ENCODE measurements at places on chromosomes 3 and 15.

DNA sequence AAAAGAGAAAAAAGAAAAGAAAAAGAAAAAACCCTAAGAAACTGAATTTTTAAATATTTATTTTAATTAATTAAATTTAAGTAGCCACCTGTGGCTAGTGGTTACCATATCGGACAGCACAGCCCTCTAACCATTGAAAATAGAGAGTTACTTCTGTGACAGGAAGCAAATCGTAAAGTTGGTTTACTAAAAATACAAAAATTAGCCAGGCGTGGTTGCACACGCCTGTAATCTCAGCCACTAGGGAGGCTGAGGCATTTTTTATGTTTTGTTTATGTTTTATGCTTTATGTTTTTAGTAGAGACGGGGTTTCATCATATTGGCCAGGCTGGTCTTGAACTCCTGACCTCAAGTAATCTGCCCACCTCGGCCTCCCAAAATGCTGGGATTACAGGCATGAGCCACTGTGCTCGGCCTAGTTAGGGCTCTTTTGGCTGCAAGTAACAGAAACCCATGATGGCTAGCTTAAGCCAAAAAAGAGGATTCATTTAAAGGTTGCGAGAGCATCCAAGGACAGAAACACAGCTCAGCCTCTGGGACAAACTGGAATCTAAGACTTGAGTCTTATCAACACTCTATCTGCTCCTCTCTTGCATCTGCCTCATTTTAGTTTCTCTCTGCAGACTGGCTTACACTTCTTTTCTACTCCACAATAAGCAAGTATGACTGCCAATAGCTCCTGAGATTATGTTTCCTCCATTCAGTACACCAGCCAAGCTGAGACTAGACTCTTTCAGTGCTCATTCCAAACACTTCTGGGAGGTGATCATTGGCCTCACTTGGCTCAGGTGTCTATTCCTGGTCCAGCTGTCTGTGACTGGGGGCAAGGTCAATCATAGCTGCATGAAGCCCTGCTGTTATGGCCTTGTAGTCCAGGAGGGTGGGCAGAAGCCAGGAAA, 6.8 kb upstream of the SKIL start:
- no peak for DNase-seq

DNA sequence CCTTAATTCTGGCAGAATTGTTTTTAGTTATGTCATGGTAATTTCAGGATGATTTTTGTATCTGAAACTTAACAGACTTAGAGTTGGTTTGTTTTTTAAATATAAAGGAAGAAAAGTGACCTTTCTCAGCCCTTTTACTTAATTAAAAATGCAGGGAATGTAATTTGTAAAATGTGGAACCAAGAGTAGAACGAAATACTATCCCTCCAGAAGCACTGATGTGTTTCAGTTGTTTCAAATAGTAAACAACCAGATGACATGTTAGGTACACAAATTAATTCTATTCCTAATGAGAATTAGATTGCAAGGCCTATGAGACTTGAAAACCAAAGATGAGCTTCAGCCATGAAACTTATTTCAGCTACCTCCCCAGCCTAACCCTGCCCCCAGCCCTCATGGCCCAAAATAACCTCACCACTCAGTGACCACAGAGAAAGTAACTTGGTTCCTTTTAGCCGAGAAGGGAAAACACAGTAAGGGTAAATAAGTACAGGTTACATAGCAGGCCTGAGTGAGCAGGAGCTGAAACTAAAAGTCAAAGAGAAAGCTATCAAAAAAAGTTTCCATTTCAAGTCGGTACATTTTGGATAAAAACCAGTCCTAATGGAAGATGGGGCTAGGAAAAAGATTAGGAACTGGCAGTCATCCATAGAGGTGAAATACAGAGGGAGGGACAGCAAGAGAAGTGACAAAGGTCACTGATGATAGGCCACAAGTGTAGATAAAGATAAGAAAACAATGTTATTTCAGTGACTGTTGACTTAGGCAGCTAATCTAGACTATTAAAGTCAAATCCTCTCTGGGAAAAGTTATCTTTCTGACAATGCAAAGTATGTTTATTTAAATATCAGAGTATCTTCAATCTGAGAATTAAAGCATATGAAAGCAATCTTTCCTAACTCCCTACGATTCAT, 23.2 kb downstream of the SENP8 start:
- DNase-seq = no peak

GRCh38 chr3:127652246-127652995, 20.3 kb upstream of the ABTB1 start:
- peak; percentile 69 for DNase-seq

GRCh38 chr15:82950746-82951370, 1.7 kb downstream of the HOMER2 start:
- no peak for DNase-seq

DNA sequence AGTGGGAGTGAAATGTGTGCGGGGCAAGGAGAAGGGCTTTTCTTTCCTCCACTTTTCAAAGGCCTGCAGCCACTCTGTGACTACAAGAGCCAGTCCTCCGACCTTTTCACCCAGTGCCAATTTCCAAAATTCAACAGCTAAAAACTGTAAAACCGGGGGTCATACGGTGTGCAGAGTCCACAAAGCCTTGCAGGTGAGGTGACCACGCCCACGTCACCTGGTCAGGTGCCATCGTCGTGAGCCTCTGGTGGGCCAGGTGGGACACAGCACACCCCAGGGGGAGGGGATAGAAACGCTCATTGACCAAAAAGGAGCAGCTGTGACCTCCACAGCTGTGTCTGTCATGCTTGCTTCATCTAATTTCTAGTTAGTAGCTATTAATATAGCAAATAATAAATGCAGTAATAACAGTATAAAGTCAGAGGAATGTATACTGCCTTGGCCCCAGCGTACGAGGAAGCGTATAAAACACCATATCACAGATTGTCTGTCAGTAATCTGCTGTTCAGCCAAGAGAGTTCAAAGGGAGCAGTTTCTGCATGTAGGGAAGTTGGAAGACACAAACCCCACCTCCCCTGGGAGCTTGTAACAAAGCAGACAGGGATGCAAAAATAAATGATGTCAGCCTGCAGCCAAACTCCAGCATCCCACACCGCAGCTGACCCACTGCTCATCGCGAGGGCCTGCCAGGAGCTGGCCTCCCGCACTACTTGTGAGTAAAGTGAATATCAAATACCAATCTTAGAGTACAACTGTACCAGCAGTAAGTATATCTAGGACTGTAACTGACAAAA, 86.7 kb downstream of the VGLL4 start:
- peak; percentile 59 for DNase-seq

DNA sequence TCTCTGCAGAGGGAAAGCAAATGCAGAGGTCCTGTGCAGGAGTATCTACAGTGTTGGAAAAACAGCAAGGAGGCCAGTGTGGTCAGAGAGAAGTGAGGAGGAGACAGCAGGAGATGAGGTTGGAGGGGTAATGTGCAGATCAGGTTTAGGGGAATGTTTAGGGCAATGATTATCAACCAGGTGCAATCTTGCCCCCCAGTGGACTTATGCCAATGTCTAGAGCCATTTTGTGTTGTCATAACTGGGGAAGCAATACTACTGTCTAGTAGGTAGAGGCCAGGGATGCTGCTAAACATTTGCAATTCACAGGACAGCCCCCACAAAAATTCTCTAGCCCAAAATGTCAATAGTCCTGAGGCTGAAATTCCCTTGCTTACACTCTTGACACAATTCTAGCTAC, 13.1 kb downstream of the CCDC191 start:
- DNase-seq = no peak

DNA sequence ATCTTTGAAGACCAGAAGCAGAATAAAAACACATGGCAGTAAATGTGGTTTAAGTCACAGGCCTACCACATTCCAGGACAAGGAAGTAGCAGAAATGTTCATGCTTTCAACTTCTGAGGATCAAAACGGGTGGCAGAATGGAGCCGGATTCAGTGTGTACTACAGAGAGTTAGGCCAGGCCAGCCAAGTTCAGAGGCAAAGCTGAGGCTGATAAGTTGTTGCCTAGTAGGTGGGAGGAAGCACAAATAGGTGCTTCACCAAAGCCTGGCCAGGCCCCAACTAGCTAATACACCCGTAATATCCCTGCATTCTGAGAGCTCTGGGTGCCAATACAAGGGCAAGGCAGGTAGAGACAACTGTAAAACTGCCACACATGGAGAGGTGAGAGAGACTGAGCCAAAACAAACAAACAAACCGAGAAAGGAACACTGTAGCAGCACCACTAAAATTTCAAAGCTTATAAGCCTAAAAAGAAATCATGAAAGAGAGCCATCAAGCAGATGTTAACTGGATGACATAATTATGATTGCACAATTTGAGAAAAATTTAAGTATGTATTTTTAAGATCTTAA, 156.4 kb upstream of the CBLB start:
- no peak for DNase-seq

- no peak for DNase-seq
Measured at GRCh38 chr15:101451266-101451799, 38.2 kb downstream of the PCSK6 start.

DNA sequence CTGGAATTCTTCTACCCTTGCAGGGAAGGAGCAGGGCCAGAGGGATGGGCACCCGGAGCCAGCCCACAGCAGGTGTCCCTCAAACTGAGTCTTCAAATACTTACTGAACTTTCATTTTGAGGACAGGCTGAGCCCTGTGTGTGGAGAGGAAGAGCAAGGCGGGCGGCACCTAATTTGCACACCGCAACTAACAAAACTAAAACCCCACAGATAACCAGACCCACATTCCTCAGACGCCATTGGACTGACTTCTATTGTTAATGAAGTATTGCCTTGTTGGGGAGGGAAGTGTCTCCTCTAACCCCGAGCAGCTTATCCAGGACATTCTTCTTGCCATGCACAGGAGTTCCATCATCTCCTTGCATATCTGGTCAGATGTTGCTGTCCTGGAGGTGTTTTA, 105.2 kb upstream of the NR2E3 start:
- DNase-seq = no peak

GRCh38 chr3:105891101-105891500, 22.3 kb upstream of the CBLB start:
- no peak for DNase-seq

DNA sequence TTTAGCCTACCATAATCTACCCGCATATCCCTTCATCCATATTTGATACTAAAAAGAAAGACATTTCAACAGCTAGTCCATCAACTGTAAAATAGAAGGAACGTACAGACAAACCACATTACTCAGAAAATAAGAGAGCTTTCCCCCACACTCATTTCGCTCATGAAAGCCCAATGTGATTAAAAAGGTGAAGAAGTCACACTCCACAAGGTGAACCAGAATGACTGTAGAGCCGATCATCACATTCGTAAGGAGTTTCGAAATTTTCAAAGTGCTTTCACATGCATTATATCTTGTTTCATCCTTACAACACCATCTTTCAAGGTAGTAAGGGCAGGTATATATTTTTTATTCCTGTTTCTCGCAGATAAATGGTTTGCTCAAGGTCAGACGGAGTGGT, 225.3 kb downstream of the FOXP1 start:
- DNase-seq = no peak

- no peak for DNase-seq
Measured at GRCh38 chr3:15707779-15708178, 90.0 kb downstream of the ANKRD28 start.

DNA sequence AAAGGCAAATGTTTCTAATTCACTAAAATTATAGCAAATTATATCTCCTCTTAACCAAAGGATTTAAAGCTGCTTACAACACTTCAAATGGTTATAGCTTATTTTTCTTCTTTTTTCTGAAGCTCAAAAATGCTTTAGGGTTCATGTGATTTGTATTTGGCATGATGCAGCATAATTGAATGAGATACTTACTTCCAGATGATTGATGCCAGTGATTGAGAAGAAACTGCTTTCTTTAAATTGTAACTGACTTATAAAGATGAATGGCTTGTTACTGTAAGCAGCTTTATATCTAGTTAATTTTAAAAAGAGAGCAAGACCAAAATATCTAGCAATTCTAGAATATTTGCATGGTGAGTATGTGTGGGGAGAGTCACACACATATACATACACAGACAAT, 270.7 kb upstream of the THRB start:
- no peak for DNase-seq

DNA sequence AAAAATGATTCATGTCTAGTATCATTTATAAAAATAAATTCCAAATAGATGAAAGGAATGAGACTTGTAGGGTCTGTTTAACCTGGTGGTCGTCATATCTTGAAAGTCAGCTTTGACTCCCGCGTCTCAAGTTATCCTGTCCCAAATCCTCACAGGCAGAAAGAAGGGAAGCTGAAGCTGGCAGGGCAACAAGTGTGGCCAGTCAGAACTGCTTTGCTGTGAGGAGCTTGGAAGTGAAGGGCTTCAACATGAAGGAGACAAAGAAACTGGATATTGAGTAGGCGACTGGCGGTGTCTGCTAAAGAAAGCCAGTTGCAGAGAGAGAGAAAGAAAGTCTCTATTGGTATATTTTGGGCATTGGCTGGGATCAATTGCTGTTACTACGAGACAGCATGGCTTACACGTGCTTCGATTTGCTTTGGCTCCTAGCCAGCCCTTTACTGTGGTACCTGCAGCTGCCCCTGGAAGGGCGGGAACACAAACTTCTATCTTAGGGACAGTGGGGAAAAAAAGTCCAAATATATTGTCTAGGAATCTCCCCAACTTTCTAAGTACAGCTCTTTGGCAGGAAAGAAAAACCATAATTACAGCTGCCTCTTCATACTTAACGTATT, 107.2 kb downstream of the CHST2 start:
- DNase-seq = no peak

DNA sequence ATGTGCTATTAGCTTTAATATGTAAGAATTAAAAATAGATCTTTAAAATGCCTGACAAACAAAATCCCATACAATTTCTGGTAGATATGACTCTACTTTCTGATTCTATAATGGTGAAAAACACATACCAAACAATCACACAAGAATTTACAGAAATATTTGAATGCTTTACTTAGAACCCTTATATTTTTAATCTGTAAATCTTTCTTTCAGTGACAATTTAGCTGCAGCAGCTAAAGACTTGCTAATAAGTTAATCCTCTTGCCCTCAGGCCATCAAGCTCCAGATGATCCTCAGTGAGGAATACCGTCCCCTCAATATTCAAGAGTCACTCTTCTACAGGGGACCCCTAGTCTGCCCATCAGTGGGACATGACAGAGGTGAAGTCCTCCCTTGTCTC, 55.6 kb downstream of the C3orf80 start:
- no peak for DNase-seq

GRCh38 chr3:65946438-65946837, 92.3 kb downstream of the MAGI1 start:
- DNase-seq = no peak

DNA sequence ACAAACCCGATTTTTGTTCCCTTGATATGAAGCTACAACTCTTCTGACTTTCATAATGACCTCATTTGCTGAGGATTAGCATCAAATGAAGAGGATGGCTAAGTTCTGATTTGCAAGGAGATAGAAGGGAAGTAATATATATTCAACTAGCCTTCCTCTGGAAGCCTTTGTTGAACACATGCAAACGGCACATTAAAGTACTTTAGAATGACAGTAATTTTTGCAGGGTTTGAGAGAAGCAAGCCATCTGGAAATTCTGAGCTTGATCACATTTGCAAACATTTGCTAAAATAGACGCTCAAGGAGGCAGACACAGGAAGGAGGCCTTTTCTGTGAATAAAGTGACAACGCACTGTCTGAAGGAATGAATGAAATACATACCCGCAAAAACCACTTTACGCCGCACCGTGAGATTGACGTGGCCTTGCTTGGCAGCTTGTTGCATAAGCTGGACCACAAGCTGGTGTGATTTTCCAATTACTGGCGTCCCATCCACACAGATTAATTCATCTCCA, 657.2 kb downstream of the MAGI1 start:
- DNase-seq = no peak

Data from NCI-H446 (cell line).